ENCODE measurements at places on chromosomes 1 and 21.

DNA sequence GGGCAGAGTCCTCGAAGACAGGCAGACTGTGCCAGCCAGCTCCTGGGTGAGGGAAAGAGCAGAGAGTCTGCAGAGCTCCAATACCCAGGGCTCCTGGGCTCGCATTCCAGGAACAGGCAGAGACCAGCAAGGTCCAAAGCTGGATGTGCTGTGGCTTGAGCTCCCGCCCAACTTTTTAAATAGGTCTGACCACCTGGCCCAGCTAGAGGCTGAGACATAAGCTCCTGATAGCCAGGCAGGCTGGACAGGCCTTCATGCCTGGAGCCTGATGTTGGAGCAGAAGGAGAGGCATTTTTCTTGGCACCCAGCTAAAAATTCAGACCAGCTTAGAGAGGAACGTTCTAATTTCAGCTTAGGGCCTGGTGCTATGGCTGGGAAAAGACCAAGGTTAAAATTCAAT, 178.4 kb upstream of the TMEM51 start:
- no peak for DNase-seq

GRCh38 chr1:110188035-110188618, 22.0 kb upstream of the KCNC4 start:
- no peak for DNase-seq

GRCh38 chr1:237016626-237017025, 12.4 kb upstream of the MT1HL1 start:
- DNase-seq: no peak

DNA sequence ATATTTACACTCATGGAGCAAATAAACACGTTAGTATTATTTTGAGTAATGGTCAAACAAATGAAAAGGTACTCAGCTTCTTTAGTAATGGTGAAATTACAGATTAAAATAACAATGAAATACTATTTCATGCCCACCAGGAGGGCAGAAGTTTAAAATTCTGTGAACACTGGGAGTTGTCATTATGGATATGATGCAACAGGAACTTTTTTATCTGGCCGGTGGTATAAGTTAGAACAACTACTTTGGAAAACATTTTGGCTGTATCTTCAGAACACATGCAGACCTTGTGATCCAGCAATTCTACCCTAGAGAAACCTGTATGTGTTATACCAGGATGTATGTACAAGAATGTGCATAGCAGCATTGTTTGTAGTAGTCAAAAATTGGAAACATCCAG, 23.2 kb upstream of the PPP1R8 start:
- no peak for DNase-seq

- DNase-seq: no peak
These were observed 3.3 kb downstream of the RAVER2 start for GRCh38 chr1:64748222-64748621.

GRCh38 chr21:45845770-45846090, 135.8 kb upstream of the COL6A1 start:
- DNase-seq: no peak

DNA sequence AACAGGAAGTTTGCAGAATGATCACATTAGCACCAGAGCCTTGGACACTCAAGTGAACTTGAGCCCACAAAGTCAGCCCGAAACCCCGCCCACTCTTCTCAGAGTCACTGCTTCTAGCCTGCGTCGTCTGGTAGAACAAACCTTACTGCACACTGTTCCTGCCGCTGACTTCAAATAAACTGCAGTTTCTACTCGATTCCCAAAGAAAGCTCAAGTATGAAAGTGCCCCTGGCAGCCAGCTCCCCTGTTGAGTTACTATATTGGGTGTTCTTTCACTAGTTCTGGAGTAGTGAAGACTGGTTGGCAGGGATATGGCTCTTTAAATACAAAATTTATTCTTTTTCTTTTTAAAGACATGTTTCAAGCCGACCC, 164.7 kb downstream of the GALNT2 start:
- DNase-seq: no peak

GRCh38 chr1:54200519-54200997, 591 bp downstream of the MRPL37 start:
- DNase-seq: no peak

- peak; percentile 50 for DNase-seq
These were observed at the start of gene DISP3 for GRCh38 chr1:11478571-11479374. TSS of gene DISP3 (plus strand) at chr1:11479155. CDS start at chr1:11500993, 21,838 bp downstream.

DNA sequence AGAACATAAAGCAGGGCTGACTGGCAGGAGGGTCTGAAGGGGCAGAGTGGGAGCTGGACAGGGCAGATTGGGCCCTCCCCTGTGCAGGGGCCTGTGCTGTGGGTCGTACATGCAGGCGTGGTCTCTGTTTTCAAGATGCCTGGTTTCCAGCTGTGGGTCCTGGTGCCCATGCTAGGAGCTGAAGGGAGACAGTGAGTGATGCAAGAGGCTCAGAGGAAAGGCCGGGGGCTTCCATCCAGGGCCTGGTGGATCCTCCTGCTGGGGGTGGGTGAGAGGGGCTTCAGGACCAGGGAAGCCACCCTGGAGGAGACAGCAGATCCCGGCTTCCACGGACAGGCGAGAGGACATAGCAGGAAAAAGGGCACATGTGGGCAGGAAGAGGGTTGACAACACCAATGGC, 349.0 kb upstream of the VAMP3 start:
- no peak for DNase-seq

GRCh38 chr1:111776861-111777260, 21.2 kb downstream of the DDX20 start:
- DNase-seq: no peak

DNA sequence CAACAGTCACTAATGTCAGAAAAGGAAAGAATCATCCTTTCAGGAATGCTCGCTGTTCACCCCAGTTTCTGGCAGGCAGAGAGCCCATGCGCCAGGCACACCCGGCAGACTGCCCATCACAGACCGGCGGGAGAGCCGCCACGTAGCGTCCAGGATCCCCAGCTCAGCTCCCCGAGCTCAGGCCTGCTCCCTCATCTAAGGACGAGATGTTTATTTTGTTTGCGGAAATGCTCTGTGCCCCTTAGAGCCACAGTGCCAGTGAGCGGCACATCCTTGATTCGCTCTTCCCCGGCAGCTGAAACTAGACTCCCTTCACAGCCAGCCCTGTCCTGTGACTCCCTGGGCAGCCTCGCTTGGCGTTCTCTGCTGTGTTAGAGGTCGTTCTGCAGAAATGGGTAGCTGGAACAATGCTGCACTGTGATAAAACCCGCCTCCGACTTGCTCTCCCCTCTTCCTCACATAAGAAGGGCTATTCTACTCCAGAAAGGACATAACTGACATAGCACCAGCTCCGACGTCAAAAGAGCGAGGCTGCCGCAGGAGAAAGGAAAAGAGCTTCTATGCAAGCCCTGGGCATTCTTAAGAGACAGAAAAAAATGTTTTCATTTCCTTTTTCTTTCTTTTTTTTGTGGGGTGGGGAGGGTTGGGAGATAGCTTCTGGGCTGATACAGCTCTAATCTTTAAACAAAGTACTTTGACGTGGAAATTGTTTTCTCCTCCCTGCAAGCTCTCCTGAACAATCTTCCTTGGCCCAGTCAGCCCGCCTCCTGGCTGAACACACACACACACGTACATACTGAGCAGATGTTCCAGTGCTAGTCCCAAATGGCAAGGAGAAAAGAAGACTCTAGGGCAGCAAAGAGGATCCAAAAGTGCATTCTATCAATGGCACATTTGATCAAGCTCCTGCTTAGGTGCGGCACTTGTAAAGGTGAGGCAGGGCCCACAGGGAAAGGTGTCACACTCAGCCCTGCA, 37.2 kb downstream of the MRAP start:
- no peak for DNase-seq

DNA sequence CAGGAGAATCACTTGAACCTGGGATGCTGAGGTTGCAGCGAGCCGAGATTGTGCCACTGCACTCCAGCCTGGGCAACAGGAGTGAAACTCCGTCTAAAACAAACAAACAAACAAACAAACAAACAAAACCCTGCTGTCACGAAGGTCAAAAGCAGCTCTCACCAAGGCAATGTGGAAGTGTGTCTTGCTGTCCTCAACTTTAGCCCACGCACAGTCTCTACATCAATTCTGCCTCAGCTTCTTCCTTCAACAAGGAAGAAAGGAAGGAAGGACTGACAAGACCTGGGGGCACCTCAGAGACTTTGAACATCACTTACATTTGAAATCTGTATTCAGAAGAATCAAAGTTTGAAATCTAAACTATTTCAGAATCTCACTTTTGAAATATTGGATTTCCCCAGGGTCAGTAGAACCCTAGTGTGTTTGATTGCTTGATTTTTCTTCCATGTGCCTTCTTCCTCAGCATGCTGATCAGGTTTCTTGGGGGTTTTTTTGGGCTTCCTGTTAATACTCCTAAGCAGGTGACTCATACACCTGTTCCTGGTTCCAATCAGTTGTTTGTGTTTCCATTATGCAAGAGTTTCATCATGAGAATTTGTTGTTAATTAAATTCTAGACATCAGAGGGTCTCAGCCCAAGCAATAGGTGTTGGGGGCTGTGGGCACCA, 6.5 kb upstream of the CSTB start:
- DNase-seq: no peak

DNA sequence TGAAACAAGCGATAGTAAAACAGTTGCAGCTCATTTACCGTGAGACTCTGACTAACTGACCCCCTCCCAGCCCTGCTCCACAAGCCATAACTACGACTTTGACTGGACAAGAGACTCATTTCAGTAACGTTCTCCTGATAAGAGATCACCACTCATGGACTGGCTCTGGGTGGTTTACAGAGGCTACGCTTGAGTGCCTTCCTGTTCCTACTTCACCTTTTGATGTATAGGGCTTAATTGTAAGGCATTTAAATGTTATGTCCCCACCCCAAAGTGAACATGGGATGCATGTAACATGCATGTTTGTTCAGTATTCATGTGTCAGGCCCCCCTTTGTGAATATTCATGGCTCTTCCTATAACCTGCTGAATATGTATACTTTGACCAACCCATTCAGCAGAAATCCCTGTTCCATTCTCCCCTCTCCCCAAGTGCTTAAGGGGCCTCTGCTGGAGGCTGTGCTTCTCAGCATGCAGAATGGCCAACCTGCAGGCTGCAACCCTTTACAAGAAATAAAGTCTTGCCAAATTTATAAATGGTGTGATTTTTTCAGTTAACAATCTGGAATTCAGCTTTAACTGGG, 50.7 kb upstream of the SPOCD1 start:
- DNase-seq: no peak

Measured in CD4-positive, alpha-beta T cell treated with Interleukin-2 at 100 ng/mL for 4 hours (primary cell).